ENCODE measurements at places on chromosomes 3 and 15. TPM values are rescaled to one million over a fixed set of nuclear protein-coding genes. Genes with fewer than 3 reads are reported as not detected.
A peak's percentile ranks its signal among the peaks of the same experiment; 100 is the strongest.

SYNPR gene
- not detected for polyA plus RNA-seq

DNA sequence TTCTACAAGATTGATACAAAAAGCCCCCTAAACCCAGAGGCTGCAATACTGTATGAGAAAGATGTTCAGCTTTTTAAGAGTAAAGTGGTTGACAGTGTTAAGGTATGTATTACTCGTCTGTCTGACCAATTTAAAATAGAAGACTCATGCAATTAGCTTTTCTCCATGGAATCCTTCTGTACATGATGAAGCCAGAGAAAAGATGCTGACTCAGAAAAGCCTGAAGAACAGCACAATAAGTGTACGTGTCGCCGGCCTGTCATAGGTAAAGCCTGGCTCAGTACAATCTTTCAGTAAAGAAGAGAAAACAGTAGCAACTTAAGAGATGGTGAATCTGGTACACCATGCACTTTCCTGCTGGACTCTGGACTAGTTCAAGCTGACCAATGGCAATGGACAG, 16.4 kb downstream of the NEK4 start:
- H3K27me3 ChIP-seq, result no peaks in the 10 kb centered on the region
- H3K36me3 ChIP-seq, result peaks cover 8% of the 10 kb centered on the region
- no peak overlapping the region for H3K27ac ChIP-seq
- no peaks in the 10 kb centered on the region for H3K4me1 ChIP-seq
- H3K4me3 ChIP-seq, result no peak overlapping the region

- H3K27me3 ChIP-seq, result no peaks in the 10 kb centered on the region
- H3K36me3 ChIP-seq, result peaks cover 14% of the 10 kb centered on the region
- no peak overlapping the region for H3K27ac ChIP-seq
Observed at GRCh38 chr3:172201870-172202236, 162.5 kb downstream of the FNDC3B start.

DNA sequence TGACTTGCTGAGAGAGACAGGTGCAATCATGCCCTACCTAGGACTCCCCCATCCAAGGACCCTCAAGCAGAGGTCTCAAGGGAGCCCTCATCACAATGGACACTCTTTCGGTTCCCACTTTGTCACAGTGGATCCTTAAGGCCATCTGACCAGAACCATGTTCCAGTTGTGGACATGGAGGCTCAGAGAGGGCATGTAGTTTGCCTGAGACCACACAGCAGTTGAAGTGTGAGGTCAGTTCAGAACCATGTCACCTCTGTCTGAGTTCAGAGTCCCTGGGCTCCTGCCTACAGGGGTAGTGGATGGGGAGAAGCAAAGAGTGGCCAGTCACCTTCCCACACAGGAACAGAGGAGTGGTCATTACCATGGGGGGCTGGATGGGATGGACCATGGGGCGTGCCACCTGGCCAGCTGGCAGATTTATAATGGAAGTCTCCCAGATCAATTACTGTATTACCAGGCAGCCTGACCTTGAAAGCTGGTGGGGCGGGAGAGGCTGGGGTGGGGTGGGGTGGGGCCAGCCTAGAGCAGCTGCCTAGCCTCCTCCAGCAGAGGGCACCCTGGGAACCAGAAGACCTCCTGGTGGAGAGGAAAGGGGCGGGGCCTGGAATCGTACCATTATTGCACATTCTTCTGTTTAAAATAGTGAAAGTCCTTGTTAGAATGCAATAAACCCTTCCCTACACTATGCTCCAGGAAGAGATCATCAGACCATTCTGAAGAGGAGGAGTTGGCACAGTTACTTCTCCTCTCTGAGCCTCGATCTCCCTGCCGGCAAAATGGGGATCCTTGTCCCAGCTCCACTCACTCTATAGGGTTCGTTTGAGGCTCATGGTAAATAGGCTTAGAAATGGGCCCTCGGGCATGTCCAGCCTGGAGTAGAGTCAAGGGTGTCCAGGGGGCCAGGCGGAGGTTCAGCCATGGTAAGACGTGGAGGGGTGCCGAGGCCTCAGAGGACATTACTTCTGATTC, 26.9 kb upstream of the LINGO1 start:
- DNase-seq, result no peak
- H3K36me3 ChIP-seq, result no peaks in the 10 kb centered on the region
- no peaks in the 10 kb centered on the region for H3K4me1 ChIP-seq
- H3K4me3 ChIP-seq, result no peak overlapping the region
- no peak overlapping the region for H3K27ac ChIP-seq

OR4F15 gene
- not detected for polyA plus RNA-seq

- no peaks in the 10 kb centered on the region for H3K27me3 ChIP-seq
Observed at GRCh38 chr3:188680189-188680588, 491.6 kb upstream of the TPRG1 start.

CLRN1 gene
- polyA plus RNA-seq, result not detected

DNA sequence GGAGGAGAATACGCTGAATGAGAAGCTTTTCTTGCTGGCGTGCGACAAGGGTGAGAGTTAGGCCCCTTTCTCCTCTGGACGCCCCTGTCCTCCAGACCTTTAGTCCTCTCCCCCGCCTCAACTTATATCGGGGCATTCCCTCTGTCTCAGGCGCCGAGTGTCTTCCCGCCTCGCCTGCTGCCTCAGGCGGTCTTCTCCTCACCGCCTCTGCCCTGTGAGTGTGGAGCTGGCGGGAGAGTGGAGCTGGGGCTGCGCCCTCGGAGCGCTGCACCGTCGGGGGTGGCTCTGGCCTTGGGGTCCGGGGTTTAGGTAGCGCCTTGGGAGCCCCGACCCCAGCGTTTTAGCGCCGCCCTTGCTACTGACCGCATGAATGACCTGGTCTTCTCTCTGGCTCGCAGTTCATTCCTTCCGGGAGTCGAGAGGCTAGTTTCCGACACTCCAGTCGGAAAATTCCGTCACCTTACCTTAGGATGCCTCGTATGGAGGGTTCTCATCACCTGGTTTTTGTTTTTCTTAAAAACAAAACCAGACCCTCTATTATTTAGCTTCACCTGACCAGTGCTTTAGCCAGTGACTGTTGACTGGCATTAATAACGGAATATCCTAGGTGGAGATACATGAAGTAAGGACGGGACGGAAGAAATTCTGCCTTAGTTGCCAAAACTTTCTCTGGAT, 985 bp downstream of the TRPC1 start:
- DNase-seq, result no peak
- H3K36me3 ChIP-seq, result no peaks in the 10 kb centered on the region
- no peak overlapping the region for H3K27ac ChIP-seq
- H3K4me1 ChIP-seq, result peaks cover 5% of the 10 kb centered on the region

SUSD5 gene
- polyA plus RNA-seq, result not detected

DNA sequence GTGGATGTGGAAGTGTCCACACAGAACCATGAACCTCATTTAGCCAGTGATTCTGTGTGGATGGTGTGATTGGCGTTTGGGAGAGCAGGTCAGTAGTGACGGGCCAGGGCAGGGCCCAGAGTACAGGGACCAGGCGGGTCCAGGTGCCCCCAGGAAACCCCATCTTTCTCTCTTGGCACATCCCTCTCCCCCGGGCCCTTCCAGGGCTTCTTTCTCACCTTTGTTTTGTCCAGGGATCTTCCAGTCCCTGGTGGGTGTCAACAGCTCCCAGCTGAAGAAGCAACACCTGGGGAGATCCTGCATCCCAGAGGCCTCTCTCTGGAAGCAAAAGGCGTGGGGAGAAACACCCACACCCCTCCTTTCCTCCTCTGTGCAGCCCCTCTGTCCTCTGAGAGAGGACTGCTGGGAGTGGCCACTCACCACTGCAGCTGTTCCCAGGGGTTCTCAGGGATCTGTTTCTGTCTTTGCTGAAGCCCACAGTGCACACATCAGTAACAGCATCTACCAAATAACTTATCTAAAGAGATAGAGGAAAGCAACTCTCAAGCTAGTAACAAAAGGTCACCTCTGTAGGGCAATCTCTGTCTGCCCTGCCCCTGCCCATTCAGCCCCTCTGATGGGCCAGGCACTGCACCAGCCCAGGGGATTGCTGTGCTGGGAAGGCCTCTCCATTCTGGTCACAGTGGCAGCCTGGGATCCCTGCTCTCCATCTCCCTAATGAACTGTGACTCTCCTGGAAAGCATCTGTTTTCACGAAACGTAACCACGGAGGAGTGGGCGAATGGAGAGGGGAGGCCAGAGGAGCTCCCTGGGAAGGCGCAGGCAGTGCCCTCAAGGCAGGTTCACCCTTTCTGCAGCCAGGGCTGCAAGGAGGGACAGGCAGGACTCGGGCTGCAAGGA, 98.3 kb upstream of the ALDH1A3 start:
- no peak for DNase-seq
- H3K4me1 ChIP-seq, result no peaks in the 10 kb centered on the region
- H3K36me3 ChIP-seq, result no peaks in the 10 kb centered on the region

- H3K27me3 ChIP-seq, result peaks cover 18% of the 10 kb centered on the region
- no peaks in the 10 kb centered on the region for H3K4me1 ChIP-seq
- no peak overlapping the region for H3K27ac ChIP-seq
- H3K4me3 ChIP-seq, result no peak overlapping the region
Observed at GRCh38 chr3:134334901-134335280, 39.4 kb downstream of the AMOTL2 start.

IMPG2 gene
- polyA plus RNA-seq, result not detected

ACTL6A gene
- 48.6 TPM for polyA plus RNA-seq

DNA sequence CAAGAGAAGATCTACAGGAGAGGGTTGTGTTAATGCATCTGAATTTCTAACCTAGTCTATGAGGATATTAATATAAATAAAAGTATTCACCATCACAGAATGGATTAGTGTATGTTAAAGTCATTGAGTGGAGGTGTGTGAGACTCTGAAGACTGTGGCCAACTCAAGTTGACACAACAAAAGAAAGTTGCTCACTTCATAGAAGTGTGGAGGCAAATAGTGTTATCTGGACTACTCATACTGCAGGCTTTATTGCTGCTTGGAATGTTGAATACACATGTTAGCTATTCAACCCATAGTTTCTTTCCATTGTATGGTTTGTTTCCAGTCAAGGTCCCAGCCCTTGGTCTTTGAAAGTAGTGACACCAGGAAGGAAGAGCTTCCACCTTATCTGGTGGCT, 38.0 kb upstream of the TPRG1 start:
- no peaks in the 10 kb centered on the region for H3K36me3 ChIP-seq
- H3K4me3 ChIP-seq, result no peak overlapping the region
- peaks cover 6% of the 10 kb centered on the region for H3K27me3 ChIP-seq
- no peak overlapping the region for H3K27ac ChIP-seq
- no peak for DNase-seq

DNA sequence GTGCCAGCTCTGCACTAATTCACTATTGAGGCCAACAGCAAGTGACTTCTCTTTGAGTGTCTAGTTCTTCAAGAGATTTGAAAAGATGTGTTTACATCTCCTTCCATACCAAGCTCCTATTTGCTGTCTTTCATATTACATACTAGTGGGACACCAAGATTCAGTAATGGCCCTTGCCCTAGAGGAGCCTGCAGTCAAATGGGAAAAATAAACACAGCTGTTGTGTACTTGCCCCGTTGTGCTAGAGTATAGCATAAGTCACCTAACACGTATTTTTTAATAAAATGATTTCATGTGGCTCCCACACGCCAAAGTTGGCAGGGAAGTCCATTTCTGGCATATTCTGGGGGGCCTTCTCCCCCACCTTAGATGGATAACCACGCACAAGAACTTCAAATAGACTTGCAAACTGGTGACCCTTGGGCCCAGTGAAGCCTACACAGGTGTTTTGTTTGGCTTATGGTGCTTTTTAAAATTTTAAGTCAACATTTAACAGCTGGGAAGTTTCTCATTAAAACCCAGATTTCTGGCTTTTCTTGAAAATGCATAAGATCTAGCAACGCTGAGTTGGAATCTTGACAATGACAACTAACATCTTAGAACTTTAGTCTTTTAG, 95.3 kb upstream of the LPP start:
- no peak overlapping the region for H3K4me3 ChIP-seq
- peaks cover 7% of the 10 kb centered on the region for H3K4me1 ChIP-seq
- H3K36me3 ChIP-seq, result no peaks in the 10 kb centered on the region
- no peak for DNase-seq
- H3K27me3 ChIP-seq, result no peaks in the 10 kb centered on the region
- no peak overlapping the region for H3K27ac ChIP-seq

DNA sequence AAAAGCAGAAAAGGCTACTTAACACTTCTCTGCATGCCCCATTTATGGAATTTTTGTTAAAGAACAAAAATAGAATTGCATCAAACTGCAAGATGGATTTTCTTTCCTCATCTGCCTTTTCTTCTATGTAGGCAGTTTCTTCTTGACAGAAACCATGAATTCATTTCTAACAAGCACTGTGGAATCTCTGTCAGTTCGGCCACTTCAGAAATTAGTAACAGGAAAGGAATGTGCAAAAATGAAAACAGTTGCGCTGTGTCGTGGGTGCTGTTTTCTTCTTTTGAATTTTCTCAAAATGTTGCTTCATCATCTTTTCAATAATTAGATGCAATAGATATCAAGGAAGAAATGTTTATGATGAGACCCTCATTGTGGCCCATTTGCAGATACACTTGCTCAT, 151.6 kb downstream of the FOXB1 start:
- H3K4me3 ChIP-seq, result no peak overlapping the region
- DNase-seq, result no peak
- peaks cover 24% of the 10 kb centered on the region for H3K27me3 ChIP-seq
- H3K4me1 ChIP-seq, result no peaks in the 10 kb centered on the region
- H3K27ac ChIP-seq, result no peak overlapping the region
- no peaks in the 10 kb centered on the region for H3K36me3 ChIP-seq

GRCh38 chr15:71085809-71086208, 29.5 kb upstream of the THSD4 start:
- DNase-seq, result no peak
- H3K27me3 ChIP-seq, result peaks cover 20% of the 10 kb centered on the region
- H3K4me1 ChIP-seq, result no peaks in the 10 kb centered on the region

GABRR3 gene
- polyA plus RNA-seq, result not detected

DNA sequence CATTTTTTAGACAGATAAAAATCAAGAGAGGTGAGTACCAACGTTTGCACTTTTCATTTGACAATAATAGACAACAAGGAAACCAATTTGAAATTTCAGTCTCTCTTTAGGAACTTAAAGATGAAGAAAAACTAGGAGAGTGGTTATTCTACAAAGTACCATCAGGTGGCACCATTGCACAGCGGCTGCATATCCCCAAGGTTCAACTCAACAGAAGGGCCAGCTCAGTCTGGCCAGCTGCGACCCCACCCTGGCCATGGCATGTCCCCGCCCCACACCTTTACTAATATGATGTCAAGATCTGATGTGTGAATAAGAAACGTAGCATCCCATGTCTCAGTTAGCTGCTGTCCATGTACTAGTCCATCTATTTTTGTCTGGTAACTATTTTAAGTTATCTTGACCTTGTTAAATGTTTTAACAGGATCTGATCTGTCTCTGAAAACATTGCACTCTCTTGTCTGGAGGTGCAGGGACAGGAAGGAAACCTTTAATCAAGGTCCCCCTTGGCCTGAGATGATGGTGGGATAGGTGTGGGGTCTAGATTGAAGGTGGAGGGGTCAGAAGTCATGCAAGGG, 35.5 kb upstream of the CGNL1 start:
- H3K27me3 ChIP-seq, result no peaks in the 10 kb centered on the region
- no peaks in the 10 kb centered on the region for H3K4me1 ChIP-seq
- H3K27ac ChIP-seq, result peak overlapping the region; percentile 3
- no peak overlapping the region for H3K4me3 ChIP-seq

ARPC4 gene
- polyA plus RNA-seq, result 279 TPM

DNA sequence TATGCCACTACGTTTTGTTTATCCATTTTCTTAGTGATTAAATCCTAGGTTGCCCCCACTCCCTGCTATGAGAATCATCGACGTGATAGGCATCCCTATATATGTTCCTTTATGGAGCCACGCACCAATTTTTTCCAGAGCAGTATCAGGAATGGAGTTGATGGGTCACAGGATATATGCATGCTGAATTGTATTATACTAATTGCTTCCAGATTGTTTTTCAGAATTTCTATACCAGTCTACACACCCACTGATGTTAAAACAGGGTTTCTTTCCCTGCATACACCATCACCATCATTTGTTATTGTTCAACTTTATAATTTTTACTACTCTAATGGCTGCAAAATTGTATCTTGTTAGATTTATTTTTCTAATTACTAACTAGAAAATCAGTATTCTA, 100.1 kb upstream of the MRPS22 start:
- no peak overlapping the region for H3K4me3 ChIP-seq
- H3K27me3 ChIP-seq, result peaks cover 27% of the 10 kb centered on the region
- no peak overlapping the region for H3K27ac ChIP-seq
- H3K36me3 ChIP-seq, result no peaks in the 10 kb centered on the region
